ENCODE measurements at places on chromosomes 7 and 10.

DNA sequence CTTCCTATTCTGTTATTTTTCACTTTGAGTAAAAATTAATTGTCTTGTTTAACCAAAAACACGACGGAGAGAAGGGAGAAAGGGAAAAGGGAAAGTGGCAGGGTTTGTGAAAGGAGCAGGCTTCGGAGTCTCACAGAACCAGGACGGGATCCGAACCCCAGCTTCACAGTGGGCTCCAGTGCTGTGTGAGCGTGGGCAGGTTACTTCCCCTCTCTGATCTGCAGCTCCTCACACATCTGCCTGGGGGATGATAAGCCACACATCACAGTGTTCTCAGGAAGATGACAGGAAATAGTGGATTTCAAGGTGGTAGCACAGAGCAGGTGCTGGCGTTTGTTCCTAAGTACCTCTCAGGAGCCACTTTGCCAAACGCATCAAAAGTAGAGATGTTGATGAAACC is 94.2 kb upstream of the GPR26 start:
- no peak for DNase-seq

GRCh38 chr10:43409385-43410109 is 561 bp upstream of the HNRNPF start:
- no peak for DNase-seq

GRCh38 chr10:121880895-121881294 is 46.9 kb downstream of the ATE1 start:
- DNase-seq, result no peak

DNA sequence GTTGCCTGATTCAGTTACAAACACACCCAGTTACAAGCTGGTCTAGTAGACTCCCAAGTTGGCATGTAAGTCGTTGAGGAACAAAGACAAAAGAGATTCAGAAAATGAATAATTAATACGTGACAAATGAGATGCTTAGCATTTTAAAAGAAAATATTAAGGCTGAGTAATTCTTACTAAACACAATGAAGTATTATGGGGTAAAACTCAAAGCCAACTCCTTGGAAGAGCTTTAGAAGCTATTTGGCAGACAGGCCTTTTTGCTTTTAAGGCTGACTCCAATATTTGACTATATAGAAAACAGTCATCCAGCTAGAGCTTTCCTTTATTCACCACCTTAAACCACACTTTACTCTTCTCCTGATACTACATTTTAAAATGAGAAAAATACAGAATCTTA is 5.4 kb downstream of the TRDMT1 start:
- no peak for DNase-seq

DNA sequence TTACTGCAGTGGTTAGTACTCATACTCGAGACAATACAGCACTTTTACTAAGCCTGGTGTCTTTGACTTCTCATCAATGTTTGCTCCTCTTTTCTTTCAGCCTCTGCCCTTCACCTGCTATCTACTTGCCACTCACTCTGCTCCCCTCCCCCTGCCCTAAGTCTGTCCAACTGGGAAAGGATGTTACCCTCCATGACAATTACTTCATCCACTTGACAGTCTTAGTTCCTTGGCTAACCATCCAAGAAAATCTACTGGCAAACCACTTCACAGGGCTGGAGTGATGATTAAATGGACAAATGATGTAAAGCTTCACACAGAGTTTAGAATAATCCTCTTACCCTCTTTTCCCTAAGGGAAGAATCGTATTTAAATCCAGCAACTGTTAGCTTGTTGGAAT is 8.2 kb upstream of the DLD start:
- no peak for DNase-seq

DNA sequence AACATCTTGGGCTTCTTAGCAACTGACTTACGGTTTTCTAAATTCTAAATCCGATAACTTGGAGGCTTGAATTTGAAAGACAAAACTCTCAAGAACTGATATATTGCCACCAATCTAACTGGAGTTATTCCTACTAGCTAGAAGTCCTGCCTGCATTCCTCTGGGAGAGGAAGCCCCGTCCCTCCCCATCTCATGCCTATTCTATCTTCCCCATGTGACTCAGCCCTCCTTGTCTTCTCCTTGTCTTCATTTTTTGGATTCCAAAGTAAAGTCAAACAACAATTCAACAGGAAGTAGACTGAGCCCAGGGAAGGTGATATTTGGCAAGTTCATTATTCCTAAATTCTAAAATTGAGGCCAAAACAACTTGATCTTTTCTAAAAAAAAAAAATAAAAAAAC is 587.7 kb downstream of the KCNMA1 start:
- no peak for DNase-seq

DNA sequence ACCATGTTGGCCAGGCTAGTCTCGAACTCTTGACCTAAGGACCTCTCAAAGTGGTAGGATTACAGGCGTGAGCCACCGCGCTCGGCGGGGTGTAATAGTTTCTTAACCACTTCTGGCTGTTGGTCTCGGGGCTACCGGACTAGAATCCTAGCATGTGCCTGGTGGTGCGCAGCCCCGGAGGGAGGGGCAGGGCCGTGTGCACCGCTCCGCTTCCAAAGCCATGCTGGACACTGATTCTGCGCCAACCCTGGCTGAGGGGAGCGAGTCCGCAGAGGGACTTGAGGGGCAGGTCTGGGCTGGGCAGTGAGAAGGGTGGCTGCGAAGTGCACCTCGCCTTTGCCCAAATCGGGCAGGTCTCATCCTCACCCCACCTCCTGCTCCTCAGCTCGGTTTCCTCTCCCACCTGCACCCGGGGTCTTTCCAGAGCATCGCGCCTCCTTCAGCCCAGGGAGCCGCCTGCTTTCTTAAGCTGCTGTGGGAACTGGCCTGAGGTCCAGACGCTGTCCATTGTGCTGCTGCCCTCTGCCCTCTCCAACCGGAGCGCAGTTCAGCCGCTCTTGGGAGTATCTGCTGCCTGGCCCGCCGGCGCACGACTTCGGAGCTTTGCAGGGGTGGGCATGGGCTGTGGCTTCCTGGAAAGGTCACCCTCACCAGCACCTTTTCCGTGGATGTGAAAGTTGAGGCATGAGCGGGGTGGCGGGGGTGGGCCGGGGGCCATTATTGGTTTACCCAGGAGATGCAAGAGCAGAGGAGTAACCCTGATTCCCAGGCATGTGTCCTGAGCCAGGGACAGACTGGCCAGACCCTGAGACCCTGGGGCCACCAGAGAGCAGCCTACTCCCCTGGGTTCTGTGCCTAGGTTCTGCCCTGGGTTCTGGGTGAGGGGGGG is 422.6 kb upstream of the NUPR2 start:
- DNase-seq, result no peak

- no peak for DNase-seq
Measured at GRCh38 chr7:98192781-98193457, 18.3 kb upstream of the BHLHA15 start.

All from NCI-H1417 treated with DMSO at 0.1 percent for 48 hours (cell line).